ENCODE measurements at places on chromosomes 12 and 14.

DNA sequence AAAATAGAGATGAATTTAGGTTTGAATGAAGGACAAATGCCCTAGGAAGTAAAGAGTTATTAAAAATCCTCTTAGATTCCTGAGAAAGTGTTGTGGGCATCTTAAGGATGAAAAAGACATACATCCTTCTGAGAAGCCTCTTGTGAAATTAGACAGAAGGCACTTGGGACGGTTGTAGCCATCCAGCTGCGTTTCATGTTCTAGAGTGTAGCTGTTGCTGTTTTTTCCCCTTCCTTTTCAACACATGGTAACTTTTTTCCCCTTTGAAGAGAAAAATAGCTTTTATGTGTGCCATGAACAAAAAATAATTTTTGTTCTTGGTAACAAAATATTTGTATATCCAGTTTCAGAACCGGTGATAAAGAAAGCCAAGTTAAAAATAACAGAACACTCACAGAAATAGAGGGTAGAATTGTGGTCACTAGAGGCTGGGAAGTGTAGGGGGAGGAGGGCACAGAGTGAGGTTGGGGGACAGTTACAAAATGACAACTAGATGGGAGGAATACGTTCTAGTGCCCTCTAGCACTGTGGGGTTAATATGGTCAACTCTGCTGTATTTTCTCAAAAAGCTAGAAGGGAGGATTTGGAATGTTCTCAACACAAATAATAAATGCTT lies 58.4 kb downstream of the PTHLH start:
- DNase-seq: no peak

DNA sequence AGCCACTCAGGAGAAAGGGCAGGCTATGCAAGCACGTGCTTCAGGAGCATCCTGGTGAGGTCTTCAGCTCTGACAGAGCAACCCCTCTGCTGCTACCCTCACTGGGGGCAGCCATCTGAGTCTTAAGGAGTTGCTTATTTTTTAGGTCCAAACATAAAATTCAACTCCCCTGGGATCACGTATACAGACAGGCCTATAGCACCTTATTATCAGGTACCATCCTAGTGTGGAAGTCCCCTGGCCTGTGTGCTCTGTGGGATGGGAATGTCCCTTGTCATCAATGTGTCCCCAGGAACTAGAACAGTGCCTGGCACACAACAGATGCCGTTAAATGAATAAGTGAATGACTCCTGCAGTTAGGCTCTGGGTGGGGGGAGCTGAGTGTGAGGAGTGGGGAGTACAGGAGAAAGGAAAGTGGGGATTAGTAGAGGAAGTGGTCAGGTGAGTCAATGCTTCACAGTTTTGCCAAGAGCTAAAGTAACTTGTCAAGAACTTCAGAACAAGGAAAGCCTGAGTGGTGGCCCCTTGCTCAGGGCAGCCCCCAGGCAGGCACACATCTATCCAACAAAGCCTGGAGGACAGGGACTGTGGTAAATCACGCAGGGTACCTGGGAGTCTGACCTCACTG lies 33.5 kb downstream of the DAD1 start:
- DNase-seq: peak; percentile 85

- DNase-seq: no peak
These were observed 8.0 kb downstream of the SLC8B1 start for GRCh38 chr12:113326775-113327395.

DNA sequence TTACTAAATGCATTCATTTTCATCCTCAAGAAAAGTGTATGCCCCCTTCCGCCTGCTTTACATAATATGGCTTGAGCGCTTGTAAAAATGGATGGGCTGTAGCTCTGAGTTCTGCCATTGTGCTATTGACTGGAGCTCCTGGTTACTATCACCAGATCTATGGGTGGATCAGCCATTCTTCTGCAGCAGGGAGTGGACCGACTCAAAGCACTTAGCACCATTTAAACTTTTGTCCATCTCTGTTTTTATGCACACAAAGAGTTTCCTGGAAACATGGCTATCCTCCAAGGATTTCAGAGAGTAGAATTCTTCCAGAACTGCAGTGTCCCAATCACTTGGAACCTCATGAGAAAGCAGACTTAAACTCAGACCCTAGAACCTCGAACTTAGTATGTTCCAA lies 4.5 kb upstream of the NUMB start:
- DNase-seq: no peak

GRCh38 chr12:4279198-4279690 lies 5.7 kb downstream of the CCND2 start:
- no peak for DNase-seq

DNA sequence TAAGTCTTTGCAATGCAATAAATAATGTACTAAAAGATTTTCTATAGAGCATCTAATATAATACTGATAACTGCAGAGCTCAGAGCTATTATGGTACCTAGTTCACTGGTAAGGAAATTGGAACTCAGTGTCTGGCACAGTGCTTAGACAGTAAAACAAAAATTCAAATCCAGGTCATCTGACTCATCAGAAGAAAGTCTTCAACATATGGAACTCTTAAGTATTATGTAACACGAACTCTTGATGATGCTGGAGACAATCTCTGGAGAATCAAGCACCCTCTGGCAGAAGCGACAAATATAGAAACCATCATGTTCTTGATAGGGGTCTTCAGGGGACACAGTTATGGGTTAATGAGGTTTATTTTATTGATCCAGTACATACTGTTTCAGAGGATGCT lies 37.3 kb upstream of the TRHDE start:
- no peak for DNase-seq

- no peak for DNase-seq
These were observed at the start of gene AQP2 for GRCh38 chr12:49950273-49951251. TSS of gene AQP2 (plus strand) at chr12:49950737. CDS start at chr12:49950831, 94 bp downstream.

- DNase-seq: no peak
These were observed 105.3 kb downstream of the TGFB3 start for GRCh38 chr14:75876530-75876929.

GRCh38 chr12:64916411-64917261 lies 92.2 kb downstream of the TBC1D30 start:
- no peak for DNase-seq

- no peak for DNase-seq
These were observed 12.0 kb upstream of the FAM234B start for GRCh38 chr12:13032164-13032563.

GRCh38 chr14:90600619-90601018 lies 203.8 kb downstream of the CALM1 start:
- no peak for DNase-seq

GRCh38 chr14:48584031-48584430 lies 908.6 kb upstream of the MDGA2 start:
- no peak for DNase-seq

- no peak for DNase-seq
These were observed 25.7 kb downstream of the SPTSSA start for GRCh38 chr14:34436118-34436905.

GRCh38 chr14:69464379-69464778 lies 20.1 kb upstream of the PLEKHD1 start:
- DNase-seq: no peak

DNA sequence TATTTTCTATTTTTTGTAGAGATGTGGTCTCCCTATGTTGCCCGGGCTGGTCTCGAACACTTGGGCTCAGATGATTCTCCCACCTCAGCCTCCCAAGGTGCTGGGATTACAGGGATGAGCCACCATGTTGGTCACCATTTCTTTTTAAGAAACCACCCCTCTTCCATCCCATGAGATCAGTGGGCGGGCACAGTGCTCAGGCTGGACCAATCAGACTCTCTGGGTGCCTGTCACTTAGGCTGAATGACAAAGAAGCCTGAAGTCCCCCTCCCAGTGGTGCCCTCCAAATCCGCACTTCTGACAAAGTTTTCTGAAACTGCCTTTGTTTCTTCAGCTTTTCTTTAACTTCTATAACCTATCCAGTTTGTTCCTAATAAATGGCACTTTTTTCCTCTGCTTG lies 48.2 kb downstream of the CALM1 start:
- DNase-seq: no peak

- DNase-seq: no peak
These were observed 713 bp downstream of the FRMD6 start for GRCh38 chr14:51652168-51653078.

DNA sequence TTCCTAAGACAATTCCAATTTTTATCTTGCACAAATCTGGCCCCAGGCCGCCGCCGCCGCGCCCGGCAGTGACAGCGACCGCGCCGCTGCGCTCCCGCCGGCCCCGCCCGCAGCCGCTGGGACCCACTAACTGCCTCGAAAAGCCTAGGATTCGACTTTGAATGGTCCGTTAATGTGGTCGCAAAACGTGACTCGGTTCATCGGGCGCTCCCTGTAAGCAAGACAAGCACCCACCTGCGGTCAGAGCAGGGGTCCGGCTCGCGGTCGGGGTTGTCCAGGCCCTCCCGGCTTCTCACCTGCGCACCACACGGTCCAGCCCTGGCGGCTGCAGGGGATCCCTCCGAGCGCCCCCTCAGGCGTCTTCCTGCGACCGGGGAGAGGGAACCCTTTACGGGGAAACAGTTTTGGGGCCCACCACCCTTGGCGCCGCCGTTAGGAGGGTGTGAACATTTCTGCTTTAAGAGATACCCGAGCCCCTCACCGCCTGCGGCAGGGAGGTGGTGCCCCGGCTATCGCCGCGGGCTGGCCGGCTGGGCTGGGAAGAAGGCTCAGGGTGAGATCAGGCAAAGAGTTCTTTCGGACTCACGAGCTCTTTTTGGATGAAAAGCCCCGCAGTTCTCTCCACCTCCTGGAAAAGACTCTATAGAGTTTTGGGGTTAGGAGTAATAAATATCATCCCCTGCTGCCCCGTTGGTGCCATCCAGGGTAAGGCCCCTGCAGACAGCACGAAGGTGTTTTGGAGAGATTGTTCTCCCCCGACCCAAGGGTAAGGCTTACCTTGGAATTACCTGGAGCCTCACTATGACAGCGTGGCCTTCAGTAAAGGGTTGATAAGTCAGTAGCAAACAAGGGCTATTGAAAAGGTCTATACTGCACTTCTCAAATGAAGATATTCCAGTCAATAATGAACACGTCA lies 13.6 kb upstream of the FOXJ2 start:
- DNase-seq: no peak

DNA sequence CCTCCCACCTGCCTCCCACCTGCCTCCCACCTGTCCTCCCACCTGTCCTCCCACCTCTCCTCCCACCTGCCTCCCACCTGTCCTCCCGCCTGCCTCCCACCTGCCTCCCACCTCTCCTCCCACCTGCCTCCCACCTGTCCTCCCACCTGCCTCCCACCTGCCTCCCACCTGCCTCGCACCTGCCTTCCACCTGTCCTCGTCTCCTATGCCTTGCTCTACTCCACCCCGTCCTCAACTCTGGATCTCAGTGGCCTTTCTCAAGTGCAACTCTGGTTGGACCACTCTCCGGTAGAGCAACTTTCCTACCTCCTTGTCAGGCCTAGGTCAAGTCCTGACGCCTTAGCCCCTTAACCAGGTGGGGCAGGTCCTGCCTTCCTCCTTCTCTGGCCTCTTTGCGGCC lies 29.3 kb upstream of the PEX5 start:
- no peak for DNase-seq

- no peak for DNase-seq
These were observed 72.8 kb downstream of the CAPZA3 start for GRCh38 chr12:18810537-18811253.

DNA sequence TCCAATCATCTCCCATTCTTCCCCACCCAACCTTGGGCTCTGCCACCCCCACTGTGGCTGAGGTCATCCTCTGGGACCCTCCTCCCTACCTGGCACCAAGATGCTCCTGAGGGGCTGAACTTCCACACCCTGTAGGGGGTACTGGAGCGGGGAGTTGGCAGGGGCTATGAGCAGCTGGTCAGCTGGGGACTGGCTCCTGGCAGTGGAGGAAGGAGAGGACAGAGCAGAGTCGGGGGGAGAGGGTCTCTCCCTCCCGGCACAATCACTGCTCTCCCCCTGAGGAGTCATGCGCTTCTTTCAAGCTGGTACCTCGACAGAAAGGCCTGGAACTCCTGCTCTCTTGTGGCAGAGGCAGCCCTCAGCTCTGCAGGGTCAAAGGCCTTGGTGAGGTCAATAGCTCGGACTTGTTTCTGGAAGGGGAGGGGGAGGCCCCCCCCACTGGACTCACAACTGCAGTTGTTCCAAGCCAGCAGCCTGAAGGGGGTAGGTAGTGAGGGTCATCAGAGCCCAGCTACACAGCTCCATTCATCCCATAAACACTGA lies 2.0 kb downstream of the B4GALNT1 start:
- DNase-seq: no peak

DNA sequence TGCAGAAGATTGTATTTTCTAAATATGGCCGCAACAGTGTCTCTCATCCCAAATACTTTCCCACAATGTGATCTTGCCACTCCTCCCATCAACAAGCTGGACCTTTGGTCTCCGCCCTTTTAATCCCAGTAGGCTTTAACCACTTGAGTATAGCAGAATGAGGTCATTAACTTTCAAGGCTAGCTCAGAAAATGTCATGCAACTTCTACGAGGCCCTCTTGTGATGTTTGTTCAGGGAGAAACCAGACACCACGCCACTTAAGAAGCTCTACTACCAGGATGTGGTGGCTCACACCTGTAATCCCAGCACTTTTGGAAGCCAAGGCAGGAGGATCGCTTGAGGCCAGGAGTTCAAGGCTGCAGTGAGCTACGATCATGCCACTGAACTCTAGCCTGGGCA lies 20.1 kb upstream of the OR6J1 start:
- DNase-seq: no peak

GRCh38 chr12:120774169-120774916 lies 48.7 kb downstream of the ACADS start:
- DNase-seq: no peak

DNA sequence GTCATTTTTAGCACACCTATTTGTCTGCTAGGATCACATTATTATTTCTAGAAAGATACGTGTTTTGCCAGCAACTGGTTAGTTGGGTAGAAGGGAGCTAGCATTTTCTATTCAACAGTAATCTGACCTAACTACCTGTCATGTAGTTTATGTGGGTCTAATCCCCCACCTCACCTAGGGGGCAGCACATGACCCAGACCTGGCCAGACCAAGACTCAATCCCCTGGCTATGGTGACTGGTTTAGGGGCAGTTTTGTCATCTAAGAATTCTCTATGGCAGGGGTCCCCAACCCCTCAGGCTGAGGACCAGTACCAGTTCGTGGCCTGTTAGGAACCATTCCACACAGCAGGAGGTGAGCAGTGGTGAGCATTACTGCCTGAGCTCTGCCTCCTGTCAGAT lies 29.5 kb upstream of the EVL start:
- no peak for DNase-seq

DNA sequence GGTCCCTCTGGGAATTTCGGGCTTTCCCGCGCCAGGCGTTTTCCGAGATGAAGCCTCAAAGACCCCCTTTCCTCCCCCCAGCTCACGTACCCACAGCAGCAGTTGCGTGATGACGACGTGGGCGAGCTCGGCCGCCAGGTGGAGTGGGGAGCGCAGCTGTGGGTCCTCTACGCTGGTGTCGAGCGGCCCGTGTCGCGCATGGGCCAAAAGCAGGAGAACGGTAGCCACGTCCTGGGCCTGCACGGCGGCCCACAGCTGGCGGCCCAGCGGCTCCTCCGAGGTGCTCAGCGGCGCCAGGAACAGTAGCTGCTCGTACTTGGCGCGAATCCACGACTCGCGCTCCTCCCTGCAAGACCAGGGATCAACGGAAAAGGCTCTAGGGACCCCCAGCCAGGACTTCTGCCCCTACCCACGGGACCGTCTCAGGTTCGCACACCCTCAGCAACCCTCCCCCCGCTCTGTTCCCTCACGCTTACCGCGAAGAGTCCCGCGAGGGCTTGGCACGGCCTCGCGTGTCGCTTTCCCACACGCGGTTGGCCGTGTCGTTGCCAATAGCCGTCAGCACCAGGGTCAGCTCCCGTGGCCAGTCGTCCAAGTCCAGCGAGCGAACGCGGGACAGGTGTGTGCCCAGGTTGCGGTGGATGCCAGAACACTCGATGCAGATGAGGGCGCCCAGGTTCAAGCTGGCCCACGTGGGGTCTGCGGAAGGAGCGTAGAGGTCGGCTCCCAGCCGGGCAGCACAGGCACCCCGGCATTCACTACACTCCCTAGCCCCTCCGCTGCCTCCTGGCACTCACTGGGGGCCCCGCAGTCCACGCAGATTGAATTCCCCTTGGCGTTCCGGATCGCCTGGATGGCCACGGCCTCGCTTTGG lies 11.4 kb downstream of the AGAP2 start:
- DNase-seq: no peak

Measured in activated CD4-positive, alpha-beta T cell treated with anti-CD3 and anti-CD28 coated beads, Interleukin-2, amount 50 U/mL, for 48 hours (primary cell).